Neuronal stem cell (in vitro differentiated cells): ENCODE measurements at places on chromosomes 13 and 19.

DNA sequence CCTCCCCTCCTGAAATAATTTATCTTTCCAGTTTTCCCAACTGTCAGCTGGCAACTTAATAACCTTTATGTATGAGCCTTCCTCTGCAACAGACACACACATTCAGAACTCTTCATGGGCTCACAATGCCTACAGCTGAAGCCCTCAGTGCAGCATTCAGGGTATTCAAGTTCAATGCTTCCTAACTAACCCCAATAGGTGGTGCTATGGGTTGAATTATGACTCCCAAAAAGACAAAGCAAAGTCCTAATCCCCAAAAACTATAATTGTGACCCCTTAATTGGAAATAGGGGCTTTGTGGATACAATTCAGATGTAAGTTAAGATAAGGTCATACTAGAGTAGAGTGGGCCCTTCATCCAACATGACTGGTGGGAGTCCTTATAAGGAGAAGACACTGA is 202.2 kb downstream of the SUCLA2 start:
- DNase-seq: no peak

DNA sequence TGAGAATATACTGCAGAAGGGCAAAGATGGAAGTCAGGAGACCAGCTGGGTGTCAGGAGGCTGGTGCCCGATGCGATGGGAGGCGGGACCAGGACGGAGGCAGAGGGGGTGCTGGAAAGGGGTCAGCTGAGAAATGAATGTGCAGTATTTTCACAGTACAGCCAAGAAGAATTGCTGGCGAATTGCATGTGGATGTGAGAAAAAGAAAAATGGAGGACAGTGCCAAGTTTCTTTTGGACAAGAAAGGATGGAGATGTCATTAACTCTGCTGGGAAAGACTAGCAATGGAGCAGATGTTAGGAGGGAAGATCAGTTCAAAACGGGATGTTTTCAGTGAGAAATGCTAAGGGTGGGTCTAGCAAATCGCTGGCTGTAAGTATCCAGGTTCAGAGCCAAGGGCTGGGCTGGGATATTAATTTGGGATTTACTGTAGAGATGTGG is 7.0 kb downstream of the CRYL1 start:
- no peak for DNase-seq

DNA sequence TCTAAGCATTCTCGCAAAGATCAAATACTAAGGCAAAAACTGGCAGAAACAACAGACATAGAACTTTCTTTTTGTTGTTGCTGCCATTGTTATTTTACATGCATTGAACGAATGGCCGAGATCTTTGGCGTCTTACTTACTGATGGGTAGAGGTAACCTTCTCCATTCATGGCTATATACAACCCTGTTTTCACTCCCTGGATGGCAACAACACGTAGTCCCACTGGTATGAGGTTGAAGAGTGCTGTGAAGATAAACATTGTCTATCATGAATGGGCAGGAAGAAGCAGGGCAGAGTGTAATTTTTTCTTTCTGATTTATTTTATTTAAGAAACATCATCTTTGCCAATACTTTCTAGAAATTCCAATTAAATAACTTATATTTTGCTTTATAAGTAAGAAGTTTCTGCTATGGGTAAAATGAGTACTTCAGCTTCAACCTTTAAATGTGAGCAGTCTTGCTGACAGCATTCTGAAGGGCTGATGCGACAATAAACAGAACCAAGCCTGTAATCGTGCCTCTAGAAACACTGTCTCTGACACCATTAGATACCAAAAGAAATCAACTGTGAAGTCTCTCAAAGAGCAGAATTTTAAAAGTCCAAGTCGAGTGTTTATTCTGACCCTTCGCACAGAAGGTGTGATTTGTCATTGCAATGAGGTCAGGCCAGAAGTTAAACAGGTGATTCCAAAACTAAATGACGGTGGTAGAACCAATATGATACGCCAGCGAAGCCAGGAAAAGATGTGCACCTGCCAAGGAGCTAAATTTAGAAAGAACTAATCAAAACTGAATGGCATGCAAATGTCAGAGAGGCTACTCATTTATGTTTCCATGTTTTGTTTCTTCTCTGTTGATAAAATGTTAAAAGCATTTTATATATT is 416.4 kb downstream of the ITGBL1 start:
- DNase-seq: no peak

GRCh38 chr19:10748927-10749434 is 31.1 kb downstream of the DNM2 start:
- no peak for DNase-seq

- no peak for DNase-seq
Measured at GRCh38 chr19:31055454-31055853, 293.8 kb downstream of the TSHZ3 start.

- DNase-seq: no peak
Measured at GRCh38 chr19:4052993-4053422, 13.7 kb downstream of the ZBTB7A start.

DNA sequence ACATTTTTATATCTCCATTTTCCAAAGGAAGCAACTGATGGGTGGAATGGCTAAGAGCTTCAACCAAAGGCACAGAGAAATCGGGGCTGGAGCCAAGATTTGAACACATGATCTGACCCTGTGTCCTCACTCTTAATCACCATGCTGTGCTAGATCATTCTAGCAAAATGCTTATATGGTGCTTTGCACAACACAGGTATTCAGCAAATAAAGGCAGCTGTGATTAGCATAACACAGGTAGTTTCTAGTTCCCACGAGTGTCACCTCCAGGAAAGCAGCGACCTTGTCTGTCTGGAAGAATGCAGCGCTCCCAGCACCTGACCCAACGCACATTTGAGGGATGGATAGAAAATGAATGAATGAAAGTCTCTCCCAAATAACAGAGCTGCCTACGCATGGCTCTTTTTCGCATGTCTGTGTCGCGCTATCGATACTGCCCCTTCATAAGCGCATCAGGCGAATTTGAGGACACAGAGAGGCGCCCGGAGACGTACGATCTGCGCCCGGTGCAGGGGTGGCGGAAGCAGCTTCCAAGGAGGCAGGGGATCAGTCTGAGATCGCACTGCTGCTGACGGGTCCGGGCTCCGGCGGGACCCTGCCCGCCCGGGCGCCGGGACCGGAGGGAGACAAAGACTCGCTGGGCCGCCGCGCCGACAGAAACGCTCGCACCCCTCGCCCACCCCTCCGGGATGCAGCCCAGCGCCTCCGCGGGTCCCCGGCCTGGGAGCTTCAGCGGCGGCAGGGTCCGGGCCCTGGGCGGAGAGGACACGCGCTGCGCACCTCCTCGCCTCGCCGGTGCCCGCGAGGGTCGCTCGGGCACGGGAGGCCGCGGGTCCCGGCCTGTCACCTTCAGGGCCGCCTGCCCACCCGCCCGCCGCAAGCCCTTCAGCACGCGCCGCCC is 609 bp downstream of the EPS15L1 start:
- DNase-seq: no peak

DNA sequence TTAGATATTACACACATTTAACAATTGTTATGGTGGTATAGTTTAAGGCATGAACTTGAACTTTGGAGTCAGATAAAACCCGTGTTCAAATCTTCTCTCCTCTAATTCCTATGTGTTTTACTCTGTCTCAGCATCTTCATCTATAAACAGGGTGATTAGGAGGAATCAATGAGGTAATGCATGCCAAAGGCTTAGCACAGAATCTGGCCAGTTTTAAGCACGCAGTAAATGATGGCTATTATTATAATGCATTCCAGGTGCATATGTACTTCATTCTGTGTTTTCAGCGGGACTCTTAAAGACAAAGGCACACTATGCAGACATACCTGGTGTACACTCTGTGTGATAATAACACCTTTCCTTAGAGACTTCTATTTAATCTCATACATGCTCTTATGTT is 88.0 kb upstream of the FRY start:
- no peak for DNase-seq

DNA sequence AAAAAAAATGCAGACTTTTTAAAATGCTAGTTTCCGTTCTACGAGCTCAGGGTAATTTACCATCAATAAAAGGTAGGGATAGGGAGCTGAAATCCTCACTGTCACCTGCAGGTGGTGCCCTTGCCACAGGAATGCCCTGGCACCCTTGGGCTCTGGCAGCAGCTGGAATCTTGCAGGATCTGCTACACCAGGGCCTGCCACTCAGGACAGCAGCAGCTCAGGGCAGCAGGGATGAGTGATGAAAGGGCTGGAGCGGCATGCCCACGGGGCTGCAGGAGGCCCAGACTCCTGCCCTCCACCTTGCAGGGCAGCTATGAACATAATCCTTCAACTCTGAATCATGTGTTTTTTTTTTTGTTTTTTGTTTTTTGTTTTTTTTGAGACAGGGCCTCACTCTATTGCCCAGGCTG is 54.0 kb downstream of the GNG7 start:
- DNase-seq: peak; percentile 65

DNA sequence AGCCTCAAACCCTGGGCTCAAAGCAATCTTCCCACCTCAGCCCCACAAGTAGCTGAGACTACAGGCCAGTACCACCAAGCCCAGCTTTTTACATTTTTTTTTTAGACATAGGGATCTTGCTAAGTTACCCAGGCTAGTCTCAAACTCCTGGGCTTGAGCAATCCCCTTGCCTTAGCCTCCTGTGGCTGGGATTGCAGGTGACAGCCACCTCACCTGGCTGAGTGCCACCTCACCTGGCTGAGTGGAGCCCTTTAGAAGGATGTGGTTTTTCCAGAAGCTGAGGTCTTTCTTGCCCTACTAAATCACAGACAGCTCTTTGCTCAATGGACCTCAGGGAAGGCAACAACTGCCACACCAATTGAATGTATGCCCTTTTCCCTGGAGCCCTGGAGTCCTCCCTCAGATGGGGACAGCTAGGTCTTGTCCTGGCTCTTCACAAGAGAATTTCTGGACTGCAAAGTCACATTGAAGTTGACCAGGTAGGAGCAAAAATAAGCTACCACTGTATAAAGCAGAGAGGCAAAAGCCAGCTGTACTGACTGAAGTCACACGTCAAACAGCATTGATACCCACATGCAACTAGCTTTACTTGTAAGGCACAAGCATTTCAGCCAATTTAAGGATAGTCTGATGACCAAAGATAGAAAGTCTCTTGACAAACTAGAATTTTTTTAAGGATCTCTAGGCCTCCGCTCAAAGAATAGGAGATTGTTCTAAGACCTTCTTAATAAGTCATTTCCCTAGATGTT is 14.0 kb downstream of the PDX1 start:
- DNase-seq: no peak

GRCh38 chr13:51601601-51602565 is 17.6 kb downstream of the WDFY2 start:
- no peak for DNase-seq

GRCh38 chr13:50444726-50445125 is 398.8 kb downstream of the DLEU7 start:
- no peak for DNase-seq

DNA sequence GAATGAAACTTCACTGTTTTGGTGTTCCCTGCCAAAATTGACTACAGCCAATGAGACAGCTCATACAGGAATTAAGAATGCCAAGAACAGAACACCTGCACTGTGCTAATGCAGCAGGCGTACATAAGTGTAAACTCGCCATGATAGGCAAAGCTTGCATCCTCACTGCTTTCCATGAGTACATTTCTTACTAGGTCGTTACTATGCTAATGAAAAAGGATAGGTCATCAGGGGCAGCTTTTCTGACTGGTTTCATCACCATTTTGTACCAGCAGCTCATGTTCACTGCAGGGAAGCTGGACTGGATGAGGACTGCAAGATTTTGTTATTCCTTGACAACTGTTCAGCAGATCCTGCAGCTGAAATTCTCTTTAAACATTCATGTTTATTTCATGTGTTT is 1383.8 kb downstream of the EFNB2 start:
- DNase-seq: no peak

- no peak for DNase-seq
Measured at GRCh38 chr13:36847606-36848005, 28.6 kb downstream of the RFXAP start.

- DNase-seq: peak; percentile 47
Measured at GRCh38 chr13:99895444-99896368, 75.9 kb downstream of the ZIC5 start.

DNA sequence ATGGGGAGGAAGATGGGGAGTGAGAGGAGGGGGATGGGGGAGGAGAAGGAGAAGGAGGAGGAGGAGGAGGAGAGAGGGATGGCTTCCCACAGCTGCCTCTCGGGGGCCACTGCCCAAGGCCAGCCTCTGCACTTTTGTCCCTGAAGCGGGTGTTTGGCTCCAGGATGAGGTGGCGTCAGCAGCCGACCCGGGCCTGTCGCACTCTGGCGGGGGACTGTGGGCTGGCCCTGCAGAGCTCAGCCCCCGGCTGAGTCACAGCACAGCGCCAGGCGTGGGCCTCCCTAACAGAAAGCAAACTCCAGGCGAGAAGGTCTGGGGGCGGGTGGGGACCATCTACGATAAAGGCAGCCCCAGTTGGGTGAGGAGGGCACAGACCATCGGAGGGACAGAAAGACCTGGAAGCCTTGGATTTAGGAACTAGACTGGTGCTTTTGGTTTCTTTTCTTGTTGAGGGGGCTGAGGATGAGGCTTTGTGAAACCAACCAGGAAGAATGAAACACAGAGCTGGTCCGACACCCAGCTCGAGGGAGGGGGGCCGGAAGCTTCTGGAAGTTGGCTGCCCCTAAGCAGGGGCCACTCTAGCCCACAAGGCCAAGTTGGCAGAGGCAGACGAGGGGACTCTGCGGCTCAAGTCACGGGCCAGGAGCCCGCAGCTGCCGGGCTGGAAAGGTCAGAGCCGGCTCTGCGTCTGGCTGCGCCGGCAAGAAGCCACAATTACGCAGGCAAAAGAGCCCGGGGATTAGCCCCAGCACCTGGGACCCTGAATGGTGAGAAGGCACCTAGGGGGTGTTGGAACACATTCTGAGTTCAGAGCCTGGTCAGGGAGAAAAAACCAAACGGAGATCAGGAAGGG is 18.2 kb downstream of the LSM4 start:
- no peak for DNase-seq

GRCh38 chr13:29423050-29423449 is 172.4 kb downstream of the SLC7A1 start:
- DNase-seq: peak; percentile 21

DNA sequence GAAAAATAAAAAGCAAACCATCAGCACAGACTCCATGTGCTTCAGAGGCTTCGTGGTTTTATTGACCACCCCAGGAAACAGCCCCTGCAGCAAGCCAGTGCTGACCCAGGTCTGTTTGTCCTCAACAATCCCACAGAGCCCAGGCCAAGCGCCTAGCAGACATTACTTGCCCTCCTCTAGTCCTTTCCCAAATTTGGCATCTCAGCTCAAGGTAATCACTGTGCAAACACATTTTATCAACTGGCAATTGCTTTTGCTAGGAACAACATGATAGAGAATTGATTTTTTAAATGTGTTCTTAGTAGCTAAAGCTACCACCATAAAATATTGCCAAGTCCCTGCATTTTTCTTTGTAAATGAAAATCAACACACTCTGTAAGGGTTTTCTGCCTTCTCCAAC is 121.8 kb downstream of the STOML3 start:
- no peak for DNase-seq

DNA sequence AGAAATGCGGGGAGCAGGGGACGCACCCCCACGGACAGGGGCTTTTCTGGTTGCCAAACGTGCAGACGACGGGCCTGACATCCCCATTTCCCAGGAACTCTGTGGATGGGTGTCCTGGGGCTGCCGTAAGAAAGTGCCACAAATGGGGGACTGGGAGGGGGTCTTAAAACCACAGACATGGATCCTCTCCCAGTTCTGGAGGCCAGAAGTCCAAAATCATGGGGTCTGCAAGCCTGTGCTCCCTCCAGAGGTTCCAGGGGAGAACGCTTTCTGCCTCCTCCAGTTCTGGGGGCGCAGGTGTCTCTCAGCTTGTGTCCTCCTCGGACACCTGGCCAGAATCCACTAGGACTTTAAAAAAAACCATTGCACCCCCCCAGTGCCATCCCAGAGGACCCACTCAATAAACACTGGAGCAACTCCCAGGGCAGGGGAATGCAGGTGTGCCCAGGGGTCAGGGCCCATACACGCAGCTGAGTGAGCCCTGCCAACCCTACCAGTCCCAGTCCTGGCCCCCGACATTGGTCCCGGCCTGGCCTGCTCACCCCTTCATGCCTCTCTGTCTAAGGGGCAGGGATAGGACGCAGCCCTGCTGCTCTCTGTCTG is 103.9 kb downstream of the GADD45B start:
- no peak for DNase-seq
